ENCODE measurements at places on chromosomes 3 and 15.
A peak's percentile ranks its signal among the peaks of the same experiment; 100 is the strongest.

- DNase-seq, result peak; percentile 57
Observed at GRCh38 chr15:97140216-97140615, 809.7 kb downstream of the NR2F2 start.

GRCh38 chr3:185070491-185071286 is 82.2 kb downstream of the C3orf70 start:
- peak; percentile 88 for DNase-seq

GRCh38 chr3:178767581-178767980 is 231.3 kb downstream of the KCNMB2 start:
- no peak for DNase-seq

DNA sequence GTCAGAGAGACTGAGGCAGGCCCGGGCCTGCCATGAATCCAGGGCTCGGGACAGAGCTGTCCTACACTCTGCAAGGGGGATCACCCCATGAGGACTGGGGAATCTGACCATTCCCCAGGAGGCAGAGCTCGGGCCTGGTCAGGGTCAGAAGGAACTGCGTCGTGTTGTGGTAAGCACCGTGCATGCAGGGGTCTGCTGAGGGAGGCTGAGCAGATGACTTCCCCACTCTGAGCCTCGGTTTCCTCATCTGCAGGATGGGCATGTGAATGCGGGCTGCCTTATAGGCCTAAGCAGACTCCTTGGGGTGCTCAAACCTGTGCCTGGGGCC is 61.6 kb upstream of the IQSEC1 start:
- DNase-seq, result peak; percentile 46

DNA sequence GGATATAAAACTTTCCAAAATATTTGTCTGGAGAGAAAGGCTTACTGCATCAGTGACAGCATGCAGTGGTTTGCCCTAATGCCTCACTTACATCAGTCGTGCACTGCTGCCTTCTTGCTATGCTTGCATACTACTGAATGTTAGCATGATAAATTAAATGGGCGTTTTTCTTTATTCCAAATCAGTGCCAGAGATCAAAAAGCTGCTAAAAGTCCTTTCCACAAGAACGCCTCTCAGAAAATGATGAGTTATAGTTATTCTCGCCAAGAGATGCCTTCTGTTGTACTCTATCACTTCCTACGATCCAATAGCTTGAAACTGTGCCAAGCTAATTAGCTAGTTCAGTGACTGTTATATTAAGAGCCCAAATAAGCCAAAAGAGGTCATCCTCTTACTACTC is 345.8 kb upstream of the ROBO2 start:
- no peak for DNase-seq
